Stimulated activated naive CD4-positive, alpha-beta T cell (primary cell): ENCODE measurements at places on chromosomes 11 and 22.

- no peak for DNase-seq
These were observed 20.2 kb downstream of the RPS6KA4 start for GRCh38 chr11:64379160-64379559.

DNA sequence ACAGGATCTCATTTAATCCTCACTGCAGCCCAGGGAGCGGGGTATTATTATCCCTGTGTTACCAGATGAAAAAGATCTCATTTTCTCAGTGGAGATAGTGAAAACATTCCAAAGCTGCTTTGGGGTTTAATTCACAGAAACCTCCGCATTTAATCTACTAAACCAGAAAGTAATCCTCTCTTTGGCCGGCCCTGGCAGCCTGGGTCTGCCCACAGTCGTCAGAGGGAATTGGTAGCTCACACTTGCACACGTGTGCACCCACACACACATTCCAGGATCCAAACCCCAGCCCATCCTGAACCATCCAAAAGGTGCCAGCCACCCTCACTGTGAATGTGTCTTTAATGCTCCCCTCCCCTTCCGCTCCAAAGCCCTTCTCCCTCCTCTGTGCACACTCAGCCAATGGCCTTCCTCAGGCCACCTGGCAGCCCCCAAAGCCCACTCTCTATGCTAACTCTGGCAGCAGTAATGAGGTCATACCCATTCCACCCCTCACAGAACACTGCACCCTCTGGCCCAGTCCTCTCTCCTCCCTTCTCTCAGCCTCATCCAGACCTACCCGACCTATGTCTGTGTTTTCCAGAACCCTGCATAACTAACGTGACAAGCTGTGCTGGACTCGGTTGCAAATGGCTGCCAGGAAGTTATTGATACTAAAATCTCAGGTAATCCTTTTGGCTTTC is 466.2 kb downstream of the SOX6 start:
- DNase-seq: no peak

- no peak for DNase-seq
These were observed 2.2 kb downstream of the TANGO2 start for GRCh38 chr22:20022978-20023613.

GRCh38 chr11:95123556-95123955 is 33.9 kb downstream of the ENDOD1 start:
- no peak for DNase-seq
